ENCODE measurements at places on chromosomes 16 and 17.

DNA sequence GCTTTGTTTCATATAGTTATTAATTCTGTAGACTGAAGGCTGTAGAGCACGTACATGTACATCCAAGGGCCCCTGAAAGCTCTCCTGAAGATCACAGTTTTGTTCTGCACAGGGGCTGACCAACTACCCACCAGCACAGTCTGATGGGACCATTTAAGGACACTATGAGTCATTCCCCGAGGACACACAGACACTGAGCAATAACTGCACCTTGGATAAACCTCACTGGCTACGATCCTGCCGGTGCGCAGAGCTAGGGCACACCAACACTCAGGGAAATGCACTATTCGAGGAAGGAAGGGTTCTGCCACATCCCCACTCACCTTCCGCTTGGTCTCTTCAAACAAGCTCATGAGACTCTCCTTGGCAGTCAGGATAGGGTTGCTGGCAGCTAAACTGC is 20.3 kb downstream of the SMG6 start:
- no peak for DNase-seq

DNA sequence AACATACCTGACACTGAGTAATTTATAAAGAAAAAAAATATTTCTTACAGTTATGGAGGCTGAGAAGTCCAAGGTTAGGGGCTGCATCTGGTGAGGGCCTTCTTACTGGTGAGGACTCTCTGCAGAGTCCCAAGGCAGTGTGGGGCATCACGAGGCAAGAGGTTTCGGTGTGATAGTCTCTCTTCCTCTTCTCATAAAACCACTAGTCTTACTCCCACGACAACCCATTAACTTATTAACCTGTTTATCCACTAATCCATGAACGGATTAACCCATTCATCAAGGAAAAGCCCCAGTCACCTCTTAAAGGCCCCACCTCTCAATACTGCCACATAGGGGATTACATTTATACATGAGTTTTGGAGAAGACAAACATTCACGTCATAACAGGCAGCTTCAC is 20.1 kb downstream of the CIITA start:
- DNase-seq, result no peak

GRCh38 chr17:10875430-10875851 is 37.6 kb upstream of the PIRT start:
- DNase-seq, result peak; percentile 76

GRCh38 chr16:9362050-9362449 is 270.6 kb downstream of the HAPSTR1 start:
- no peak for DNase-seq

DNA sequence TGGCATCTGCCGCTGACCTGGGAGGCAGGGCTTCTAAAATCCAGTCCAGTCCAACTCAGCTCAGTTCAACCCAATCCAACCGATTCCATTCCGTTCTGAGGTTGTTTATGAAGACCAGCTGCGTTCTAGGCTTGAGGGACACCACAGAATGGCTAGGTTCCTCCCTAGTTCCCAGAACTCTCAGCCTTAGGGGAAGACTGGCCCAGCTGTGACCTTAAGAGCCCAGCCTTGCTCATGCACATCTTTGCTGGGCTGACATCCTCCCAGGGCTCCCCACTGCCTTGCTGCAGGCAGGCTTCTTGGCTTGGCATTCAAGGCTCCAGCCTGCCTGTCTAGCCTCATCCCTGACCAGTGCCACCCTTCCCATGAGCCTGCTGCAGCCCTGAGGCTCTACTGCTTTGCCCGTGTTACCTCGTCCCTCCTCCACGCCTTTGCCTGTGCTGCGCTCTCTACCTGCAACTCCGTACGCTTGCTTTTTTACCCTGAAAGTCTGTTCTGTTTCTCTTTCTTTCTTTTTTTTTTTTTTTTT is 7.9 kb downstream of the SLC12A3 start:
- no peak for DNase-seq

DNA sequence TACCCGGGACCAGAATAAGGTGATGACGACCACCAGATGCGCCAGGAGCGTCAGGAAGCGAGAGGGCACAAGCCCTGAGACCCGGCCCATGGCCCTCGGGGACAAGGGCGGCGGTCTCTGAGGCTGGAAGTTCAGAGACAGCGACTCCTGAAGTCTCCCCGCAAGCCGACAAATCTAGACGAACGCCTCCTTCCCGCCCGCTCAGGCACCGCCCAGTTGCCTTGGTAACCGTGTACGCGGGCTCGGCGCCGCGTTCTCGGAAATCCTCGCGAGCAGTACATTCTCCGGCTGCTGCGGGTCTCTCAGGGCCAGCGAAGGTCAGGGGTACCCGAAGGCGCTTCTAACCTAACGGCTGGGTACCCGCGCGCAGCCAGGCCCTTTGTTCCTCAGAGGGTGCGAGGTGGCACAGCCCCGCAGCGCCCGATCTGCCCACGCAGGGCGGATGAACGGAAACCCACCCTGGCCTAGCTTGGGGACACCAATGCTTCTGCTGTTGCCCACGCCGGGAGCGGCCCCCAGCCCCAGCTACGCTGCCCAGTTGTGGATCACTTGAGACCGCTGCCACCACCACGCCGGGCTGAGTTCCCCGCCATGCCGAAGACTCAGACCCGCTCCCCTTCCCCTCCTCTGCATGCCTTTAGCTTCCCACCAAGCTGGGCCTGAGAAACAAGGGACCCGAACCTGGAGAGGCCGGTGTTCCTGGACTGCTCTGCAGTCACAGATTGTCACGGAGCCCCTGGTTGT is at the start of gene TMEM107:
Gene TMEM107, minus strand, starts transcription at position 184 of the 744 bp plus-strand sequence. Its CDS starts 94 bp downstream, at position 90.
- DNase-seq, result peak; percentile 81

GRCh38 chr17:4502466-4503154 is 3.9 kb downstream of the SPNS2 start:
- no peak for DNase-seq

DNA sequence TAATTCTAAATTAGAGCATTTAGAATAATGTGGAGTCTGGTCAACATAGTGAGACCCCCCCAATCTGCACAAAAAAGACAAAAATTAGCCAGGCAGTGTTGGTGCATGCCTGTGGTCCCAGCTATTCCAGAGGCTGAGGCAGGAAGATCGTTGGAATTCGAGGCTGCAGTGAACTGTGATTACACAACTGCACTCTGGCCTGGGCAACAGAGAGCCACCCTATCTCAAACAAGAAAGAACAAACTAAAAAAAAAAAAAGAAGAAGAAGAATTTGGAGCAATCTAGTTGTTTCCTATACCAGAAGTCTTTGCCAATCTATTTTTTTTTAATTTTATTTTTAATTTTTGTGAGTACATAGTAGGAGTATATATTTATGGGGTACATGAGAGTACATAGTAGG is 6.0 kb downstream of the CETP start:
- no peak for DNase-seq

DNA sequence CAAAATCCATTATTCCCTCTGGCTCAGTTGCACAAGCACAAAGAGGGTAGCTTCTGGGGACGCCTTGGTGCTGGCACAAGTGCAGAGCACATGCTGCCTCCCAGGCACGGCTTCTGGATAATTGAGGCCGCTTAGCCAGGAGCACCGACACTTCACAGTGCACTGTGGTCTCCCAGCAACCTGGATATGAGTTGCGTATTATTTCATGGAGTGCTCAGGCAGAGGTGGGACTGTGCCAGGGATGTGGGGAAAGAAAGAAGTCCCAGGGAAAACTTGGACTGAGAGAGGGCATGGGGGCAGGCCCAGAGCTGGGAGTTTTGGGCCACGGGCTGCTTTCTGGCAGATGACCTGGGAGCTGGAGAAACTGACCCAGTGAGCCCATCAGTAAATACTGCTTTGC is 37.5 kb downstream of the MPRIP start:
- DNase-seq, result no peak

DNA sequence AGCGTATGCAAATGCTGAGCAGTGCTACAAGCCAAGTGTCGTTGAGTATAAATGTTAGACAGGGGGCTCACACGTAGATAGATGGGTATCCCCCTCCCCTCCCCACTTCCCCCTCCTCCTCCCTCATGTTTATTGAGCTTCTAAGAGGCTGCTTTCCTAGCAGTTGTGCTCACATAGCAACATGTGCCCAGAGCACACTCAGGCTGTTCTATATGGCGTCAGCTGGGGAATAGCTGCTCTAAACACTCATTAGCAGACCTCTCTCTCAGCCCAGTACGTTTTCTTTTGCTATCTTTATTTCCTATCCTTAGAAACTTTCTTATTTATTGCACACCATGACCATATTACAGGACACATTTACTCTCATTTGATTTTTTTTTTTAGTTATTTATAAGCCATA is 1.8 kb downstream of the KCNJ2 start:
- DNase-seq, result no peak

DNA sequence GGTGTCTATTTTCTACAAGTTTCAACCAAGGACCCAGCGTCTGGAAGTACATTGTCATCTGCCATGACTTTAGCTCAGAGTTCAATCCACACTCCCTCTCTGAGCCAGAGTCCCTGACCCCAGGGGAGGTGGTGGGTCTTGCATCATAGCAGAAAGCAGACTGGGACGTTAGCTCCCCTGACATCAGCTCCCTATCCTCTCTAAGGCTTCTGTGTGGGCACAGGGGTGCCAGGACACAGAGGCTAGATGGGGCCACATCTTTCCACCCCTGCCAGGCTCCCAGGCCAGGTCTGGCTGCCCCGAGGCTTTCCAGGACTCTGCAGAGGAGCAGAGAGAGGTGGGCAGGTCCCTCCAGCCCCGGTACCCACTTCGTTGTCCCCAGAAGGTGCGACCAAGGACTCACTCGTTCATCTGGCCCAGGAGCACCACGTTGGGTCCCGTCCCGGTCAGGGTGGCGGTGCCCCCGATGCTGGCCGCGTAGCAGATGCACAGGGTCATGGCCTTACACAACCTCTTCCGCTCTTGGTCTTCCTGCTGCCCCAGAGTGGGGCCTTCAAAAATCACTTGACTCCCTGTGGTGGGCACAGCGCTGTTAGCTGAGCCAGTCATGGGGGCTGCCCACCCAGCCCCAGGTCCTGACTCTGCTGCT is 10.5 kb downstream of the SLC13A5 start:
- no peak for DNase-seq

Measured in common myeloid progenitor, CD34-positive (primary cell).